Stimulated activated CD8-positive, alpha-beta memory T cell treated with anti-CD3 and anti-CD28 coated beads, Interleukin-4, amount 100 ng/mL, for 48 hours (primary cell): ENCODE measurements at places on chromosomes 4 and X.

DNA sequence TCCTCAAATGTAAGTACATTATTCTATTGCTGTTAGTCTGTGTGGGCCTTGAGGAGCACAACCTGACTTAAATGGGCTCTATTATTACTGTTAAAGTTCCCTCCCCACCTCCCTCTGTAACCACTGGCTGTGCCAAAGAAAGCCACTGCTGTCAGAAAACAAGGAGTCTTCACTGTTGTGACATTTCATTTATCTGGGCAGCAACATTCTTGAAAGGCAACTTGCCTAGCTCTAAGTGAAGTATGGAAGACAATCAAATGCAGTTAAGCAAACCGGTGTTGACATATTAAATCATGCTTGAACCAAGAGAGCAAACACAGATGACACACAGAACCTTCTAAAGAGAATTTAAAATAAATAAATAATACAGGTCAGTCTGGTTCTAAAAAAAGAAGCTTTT lies 81.0 kb downstream of the EPHA5 start:
- no peak for DNase-seq

DNA sequence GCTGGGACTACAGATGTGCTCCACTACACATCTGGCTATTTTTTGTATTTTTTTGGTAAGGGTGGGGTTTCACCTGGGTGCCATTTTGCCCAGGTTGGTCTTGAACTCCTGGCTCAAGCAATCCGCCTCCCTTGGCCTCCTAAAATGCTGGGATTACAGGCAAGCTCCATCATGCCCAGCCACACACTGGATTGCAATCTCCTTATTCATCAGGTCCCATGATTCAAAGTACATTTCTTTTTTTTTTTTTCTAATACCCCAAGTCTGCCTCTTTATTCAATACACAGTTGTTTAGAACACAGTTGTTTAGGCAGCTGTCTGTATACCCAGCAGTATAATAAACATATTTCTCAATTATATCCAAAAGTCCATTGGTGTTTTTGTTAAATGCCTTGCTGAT lies 130.3 kb upstream of the ARSJ start:
- DNase-seq = no peak

DNA sequence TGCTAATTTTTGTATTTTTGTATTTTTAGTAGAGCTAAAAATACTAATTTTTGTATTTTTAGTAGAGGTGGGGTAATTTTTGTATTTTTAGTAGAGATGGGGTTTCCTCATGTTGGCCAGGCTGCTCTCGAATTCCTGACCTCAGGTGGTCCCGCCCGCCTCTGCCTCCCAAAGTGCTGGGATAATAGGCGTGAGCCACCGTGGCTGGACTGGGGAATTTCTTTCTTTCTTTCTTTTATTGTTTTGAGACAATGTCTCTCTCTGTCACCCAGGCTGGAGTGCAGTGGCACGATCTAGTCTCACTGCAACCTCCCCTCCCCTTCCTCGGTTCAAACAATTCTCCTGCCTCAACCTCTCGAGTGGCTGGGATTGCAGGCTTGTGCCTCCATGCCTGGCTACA lies 83.0 kb downstream of the FAM193A start:
- no peak for DNase-seq

- no peak for DNase-seq
Observed at GRCh38 chr4:70925899-70926635, 23.9 kb downstream of the MOB1B start.

- no peak for DNase-seq
Observed at GRCh38 chr4:168917138-168917779, 92.8 kb downstream of the CBR4 start.

- no peak for DNase-seq
Observed at GRCh38 chrX:154855256-154855655, 20.8 kb upstream of the SMIM9 start.
